ENCODE measurements at places on chromosomes 7 and 10.

- DNase-seq, result no peak
These were observed 76.5 kb downstream of the AUTS2 start for GRCh38 chr7:69674701-69675182.

DNA sequence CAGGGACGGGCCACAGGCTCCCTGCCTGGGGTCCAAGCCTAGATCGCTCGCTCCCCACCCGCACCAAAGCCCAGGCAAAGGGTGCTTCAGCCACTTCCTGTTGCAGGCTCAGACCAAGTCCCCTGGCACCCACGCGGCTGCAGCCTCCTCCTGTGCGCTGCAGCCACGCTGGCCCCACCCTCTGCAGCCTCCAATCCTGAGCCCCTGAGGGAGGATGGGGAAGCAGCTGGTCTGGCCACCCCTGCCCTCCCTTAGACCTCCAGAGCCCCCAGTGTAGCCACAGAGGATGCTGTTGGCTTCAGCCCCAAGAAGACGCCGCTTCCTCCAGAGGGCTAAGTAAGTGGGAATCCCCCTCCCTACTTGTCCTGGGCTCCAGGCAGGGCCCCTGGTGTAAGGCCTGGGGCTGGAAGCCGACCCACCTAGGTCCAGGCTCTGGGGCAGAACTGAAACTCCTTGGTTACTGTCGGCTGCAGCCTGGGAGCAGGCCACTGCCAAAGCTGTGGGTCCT, 9.4 kb downstream of the LIMK1 start:
- no peak for DNase-seq

- DNase-seq, result no peak
These were observed 37.2 kb upstream of the TMEM273 start for GRCh38 chr10:49225218-49225876.

DNA sequence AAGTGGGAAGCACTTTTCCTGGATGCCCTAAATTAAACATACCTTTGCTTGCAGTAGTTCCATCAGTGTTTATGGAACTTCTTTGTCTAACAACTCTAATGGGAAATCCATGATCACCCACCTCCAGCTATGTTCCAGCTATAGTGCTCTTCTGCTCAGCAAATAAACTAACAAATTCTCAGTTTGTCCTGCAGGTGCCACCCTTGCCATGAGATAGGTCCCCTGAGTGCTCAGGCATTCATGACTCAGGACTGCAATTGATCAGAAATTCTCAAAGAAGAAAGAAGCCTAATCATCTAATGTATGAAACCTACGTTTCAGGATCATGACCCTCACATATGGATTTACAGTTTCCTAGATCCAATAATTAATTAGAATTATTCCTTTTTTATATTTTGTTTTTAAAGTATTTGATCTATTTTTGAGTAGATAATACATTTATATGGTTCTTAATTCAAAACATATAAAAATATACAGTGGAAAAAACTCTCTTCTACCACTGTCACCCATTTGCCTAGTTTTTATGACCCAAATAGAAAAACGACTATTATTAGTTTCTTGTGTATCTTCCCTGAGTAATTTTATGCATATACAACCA, 48.7 kb upstream of the DYNC1I1 start:
- peak; percentile 36 for DNase-seq

- DNase-seq, result no peak
These were observed 561.9 kb upstream of the GALNT17 start for GRCh38 chr7:70570029-70570428.

DNA sequence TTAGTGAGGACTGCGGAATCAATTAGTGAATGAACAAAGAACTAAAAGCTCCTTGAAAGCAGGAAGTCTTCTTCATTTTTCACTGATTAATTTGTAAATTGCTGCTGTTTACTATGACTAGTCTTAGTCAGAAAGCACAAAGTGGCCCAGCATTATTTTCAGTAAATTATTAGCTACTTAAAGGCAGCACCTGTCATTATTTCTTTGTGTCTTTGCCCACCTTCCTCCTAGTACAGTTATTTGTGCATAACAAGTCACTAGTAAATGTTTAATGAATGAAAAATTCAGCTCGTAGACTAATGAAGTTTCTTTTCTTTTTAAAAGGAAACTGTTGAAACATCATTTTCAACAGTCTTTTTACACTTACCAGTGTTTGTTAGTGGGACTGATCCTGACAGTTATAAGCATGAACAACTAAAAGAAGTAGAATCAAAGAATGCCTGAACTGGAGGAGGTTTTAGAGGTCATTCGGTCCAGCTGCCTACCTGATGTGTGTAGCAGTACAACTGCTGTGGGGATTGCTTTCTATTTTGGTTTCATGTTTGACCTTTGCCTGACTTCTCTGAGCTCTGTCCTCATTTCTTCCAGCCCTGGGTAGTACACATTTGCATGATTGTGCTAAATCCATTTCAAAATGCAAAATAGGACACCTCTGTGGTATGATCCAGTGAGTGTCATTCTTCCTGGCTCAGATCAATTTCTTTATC, 140.0 kb upstream of the PHYHIPL start:
- DNase-seq, result no peak

GRCh38 chr7:1690359-1690958, 20.4 kb downstream of the ELFN1 start:
- DNase-seq, result no peak

- DNase-seq, result no peak
These were observed 572.1 kb upstream of the POM121L12 start for GRCh38 chr7:52463341-52463740.

GRCh38 chr10:8498881-8499280, 444.4 kb downstream of the GATA3 start:
- no peak for DNase-seq

- DNase-seq, result no peak
These were observed 214.5 kb downstream of the TNS3 start for GRCh38 chr7:47367369-47367768.
